ENCODE measurements at places on chromosomes 2 and 18.

DNA sequence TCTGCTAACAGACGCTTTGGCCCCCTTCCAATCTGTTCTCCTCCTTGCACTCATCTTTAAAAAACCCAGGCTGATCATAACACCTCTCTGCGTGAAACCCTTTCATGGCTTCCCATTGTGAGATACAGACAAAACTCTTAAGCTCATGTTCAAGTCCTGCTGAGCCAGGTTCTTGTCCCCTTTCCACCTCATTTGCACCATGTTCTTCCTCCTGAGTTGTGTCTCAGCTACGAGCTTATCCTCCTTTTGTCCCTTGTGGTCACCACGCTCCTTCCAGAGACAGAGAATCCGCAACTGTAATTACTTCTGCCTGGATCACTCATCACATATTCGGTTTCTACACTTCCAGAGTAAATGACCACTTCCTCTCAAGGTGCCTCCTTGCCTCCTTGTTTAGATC, 238.8 kb downstream of the ACTR3 start:
- no peak for DNase-seq

- no peak for DNase-seq
Measured at GRCh38 chr2:95303191-95303919, 6.2 kb downstream of the KCNIP3 start.

DNA sequence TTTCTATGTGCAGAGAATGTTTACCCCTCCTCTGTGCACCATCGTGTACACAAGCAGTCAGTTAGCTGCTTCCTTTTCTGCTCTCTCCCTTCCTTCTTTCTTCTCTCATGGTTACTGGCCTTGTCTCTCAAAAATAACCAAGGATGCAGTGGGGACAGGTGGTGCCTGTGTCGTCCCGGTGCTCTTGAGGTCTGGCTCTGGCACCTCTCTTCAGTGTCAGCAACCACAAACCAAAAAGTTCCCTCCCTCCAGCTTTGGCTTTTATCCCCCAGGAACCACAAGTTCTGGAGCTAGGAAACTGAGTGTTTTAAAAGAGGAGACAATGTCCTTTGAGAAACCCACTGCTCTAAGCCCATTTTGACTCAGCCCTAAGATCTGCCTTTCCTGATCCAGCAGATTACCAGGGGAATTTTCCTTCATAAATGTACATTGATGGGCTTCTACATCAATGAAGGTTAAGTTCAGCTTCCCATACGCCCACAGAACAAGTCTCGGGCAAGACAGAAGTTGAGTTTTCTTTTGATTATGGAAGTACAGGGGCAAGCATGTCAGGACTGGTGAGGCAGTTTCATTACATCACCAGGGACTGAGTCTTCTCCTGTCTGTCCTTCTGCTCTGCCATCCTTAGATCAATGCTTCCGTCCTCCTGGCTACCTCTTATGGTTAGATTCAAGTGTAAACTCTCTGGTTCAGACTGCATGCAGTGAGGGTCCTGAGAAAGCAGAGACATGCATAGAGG, 232.2 kb downstream of the SETBP1 start:
- no peak for DNase-seq

DNA sequence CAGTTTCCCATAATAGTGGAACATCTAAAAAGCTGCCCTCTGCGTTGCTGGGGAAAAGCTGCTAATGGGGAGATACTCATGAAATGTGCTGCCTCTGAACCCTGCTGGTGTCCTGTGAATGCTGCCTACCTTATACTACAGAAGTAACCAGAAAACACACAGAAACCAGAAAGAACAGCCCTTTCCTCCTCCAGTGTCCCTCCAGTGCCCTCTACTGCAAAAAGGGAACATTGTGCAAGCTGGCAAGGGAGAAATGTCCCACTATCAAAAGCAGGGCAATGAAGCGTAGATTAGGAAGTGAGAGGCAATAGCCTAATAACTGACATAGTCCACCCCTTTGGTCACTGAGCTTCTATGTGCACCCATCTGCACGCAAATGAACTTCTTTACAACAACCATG, 162.7 kb upstream of the ETAA1 start:
- no peak for DNase-seq

DNA sequence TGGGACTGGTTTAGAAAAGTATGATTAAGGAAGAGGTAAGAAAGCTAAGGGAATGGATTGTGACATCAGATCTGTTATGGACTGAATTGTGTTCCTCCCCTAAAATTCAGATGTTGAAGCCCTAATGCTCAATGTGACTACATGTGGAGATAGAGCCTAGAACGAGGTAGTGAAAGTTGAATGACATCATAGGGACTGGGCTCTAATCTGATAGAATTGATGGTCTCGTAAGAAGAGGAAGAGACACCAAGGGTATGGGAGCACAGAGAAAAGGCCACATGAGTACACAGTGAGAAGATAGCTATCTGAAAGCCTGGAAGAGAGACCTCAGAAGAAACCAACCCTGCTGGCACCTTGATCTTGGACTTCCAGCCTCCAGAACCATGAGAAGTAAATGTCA, 178.3 kb downstream of the TRIB2 start:
- no peak for DNase-seq

- DNase-seq, result no peak
Measured at GRCh38 chr18:44514106-44514505, 166.6 kb upstream of the SETBP1 start.

DNA sequence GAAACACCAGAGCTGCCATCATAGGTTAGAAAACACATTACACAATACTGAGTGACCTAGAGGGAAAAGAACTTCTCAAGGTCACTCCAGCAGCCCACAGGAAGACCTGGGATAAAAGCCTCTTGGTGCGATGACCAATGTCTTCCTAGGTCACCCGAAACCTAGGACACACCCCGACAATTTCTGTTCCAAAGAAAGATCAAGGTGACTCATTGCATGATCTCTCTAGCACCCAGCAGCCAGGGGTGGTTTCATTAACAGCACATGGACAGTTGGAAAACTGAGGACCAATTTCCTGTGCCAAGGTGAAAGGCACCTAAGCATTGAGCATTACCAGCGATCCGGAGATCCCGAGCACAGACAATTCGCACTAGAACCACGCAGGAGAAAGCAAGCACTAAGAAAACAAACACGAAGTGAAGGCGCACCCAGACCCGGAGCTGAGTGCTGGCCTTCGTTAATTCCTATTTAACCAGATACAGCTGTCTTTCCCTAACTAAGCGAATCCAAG, 1.5 kb downstream of the CACNB4 start:
- DNase-seq, result no peak

DNA sequence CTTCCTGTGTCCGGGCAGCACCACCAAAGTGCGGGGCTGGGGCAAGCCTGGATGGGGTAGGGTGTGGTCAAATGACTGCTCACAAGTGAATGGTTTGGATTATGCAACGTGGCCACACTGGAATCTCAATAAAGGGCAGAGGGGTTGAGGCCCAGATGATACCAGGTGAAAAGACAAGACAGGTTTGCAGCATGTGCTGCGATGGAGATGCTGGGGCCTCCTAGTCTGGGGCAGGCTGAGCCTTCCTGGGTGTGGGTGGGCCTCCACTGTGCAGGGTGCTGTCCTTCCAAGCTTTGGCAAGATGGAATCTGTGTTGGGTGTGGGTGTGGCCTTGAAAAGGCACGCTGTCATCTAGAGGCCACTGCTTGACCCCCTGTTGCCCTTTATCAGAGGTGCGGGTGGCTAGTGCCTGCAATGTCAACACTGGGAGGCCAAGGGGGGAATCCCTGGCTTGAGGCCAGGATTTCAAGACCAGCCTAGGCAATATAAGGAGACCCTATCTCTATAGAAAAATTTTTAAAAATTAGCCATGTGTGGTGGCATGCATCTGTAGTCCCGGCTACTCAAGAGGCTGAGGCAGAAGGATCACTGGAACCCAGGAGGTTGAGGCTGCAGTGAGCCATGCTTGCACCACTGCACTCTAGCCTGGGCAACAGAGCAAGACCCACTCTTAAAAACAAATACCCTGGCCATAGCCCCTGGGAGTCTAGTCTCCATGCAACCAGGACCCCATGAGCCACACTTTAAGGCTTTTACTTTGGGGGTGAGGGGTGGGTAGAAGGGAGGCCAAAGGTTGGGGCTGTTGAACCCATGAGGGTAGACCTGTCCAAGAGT, 13.8 kb downstream of the RRM2 start:
- DNase-seq, result no peak

GRCh38 chr2:109692013-109692743, 78.0 kb downstream of the SOWAHC start:
- DNase-seq, result no peak

GRCh38 chr2:232174662-232175061, 203.9 kb upstream of the ALPP start:
- no peak for DNase-seq

- DNase-seq, result no peak
Measured at GRCh38 chr2:60966507-60967405, 50.8 kb upstream of the PEX13 start.
